COR-L47 (cell line): ENCODE measurements at places on chromosomes 11 and 22.

- DNase-seq, result no peak
These were observed 1113.4 kb downstream of the BRD1 start for GRCh38 chr22:48714231-48714630.

GRCh38 chr11:128713595-128713994, 19.7 kb downstream of the FLI1 start:
- no peak for DNase-seq

DNA sequence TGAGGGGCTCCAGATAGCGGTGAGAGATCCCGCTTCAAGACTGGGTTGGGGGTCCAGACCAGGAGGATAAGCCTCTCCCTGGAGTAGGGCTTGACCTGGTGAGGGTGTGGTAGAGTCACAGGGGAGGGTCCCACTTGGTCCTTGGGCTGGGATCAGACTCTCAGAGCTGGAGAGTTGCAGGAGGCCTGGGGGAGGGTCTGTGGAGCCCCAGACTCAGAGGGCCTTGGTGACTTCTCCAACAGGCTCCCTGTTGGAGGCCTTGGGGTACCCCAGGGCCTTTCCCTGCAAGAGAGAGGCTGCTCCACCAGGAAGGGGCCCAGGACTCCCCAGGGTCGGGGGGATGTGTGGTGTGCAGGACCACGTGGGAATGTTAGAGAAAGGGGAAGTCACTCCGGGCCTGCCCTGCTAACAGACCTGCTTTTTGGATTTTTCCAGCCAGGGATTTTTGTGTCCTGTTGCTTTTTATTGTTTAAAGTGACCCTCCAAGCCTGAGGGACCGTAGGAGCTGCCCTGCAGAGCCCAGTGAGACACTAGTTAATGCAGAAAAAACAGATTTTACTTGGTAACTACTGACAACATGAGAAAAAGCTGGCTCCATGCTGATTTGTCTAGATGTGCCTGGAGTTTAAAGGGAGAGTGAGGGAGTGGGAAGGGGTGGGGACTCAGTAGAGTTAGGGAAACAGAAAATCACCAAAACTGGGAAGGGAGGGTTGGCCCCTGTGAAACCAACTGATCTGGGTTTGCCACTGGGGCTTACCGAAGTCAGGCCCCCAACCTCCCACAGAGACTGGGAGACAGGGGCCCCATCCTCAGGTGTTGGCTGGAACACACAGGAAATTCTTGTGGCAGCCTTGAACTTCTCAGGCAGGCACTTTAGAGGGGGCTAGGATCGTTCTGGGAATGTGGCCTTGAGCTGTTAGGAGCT, 801 bp upstream of the TXNRD2 start:
- no peak for DNase-seq

- peak; percentile 53 for DNase-seq
These were observed 22.3 kb downstream of the SLN start for GRCh38 chr11:107689317-107690202.

GRCh38 chr11:114057147-114057546, 2.4 kb upstream of the ZBTB16 start:
- DNase-seq, result no peak
